H7 (cell line): ENCODE measurements at places on chromosomes 11 and 22. TPM values are rescaled to one million over a fixed set of nuclear protein-coding genes. Genes with fewer than 3 reads are reported as not detected.

The TNNI2 gene
- not detected in 2 replicates for total RNA-seq

The MMP8 gene
- total RNA-seq = not detected in 2 replicates

The SLC22A25 gene
- 0.18 TPM in 1 of 2 replicates, not detected in the other for total RNA-seq

The GDPD4 gene
- total RNA-seq = not detected in 2 replicates

The CD3E gene
- not detected in 2 replicates for total RNA-seq

The SLCO2B1 gene
- 0.07 TPM in 1 of 2 replicates, not detected in the other for total RNA-seq

The POU2AF3 gene
- total RNA-seq = 0.87 and 1.0 TPM in 2 replicates

The C11orf86 gene
- 0.21 and 0.26 TPM in 2 replicates for total RNA-seq

The FOLR2 gene
- not detected in 2 replicates for total RNA-seq
